ENCODE measurements at places on chromosomes 6 and 20. TPM values are rescaled to one million over a fixed set of nuclear protein-coding genes. Genes with fewer than 3 reads are reported as not detected.

The HELZ2 gene
- 23.3 TPM for total RNA-seq

The C20orf204 gene
- 0.59 TPM for total RNA-seq

The SUPT3H gene
- 4.7 TPM for total RNA-seq

The MARCKS gene
- 570 TPM for total RNA-seq

The TUBE1 gene
- total RNA-seq, result 49.8 TPM

The BPI gene
- not detected for total RNA-seq

The PLA2G7 gene
- 0.36 TPM for total RNA-seq

The RIPOR3 gene
- 2.4 TPM for total RNA-seq

The PPP1R18 gene
- 62.6 TPM for total RNA-seq

All from osteoblast (primary cell).